Mucosa of gallbladder (tissue), 1 donor: ENCODE measurements at places on chromosomes 12 and 14.
A peak's percentile ranks its signal among the peaks of the same experiment; 100 is the strongest.

DNA sequence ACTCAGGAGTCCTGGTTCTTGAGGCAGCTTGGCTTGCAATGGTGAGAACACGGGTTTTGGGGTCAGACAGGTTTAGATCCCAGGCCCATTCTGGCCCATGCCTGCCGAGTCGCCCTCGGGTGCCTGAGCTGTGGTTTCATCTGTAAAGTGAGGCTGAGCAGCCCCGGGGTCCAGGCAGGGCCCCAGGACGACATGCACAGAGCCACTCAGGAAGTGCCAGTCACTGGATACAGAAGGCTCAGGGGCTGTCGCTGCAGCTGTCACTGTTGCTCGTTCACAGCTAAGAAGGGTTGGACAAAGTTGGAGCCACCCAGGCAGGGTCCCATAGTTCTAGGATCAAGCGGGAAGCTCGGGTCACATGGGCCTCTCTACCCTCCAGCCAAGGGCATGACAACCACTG is 403.1 kb downstream of the BCL11B start:
- no peak for DNase-seq

DNA sequence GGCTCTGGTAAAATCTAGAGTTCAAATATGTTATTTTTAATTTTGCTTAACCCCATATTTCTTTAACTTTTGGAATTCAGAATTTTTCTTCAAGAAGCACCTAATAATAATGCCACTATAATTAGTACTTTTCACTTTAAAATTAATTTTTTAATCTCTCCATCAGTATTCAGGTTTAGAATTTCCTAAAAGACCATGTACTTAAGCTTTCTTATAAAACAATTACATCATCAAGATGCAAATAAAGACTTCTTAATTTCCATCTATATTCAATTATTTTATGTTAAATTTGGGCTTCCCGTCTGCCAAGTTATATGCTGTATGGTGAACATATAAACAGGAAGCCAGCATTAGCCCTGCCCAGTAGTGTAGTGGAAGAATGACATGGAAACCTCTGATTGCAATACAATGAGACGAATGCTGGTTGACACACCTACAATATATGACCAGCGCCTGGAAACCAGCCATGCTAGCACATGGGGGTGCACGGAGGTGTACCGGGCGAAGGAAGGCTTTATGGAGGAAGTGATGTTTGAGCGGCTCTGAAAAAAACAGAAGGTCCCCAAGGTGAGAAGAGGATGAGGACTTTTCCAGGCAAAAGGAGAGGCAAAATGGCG is 82.2 kb downstream of the LLPH start:
- DNase-seq: no peak

GRCh38 chr14:24312736-24313507 is 1.6 kb downstream of the LTB4R start:
- DNase-seq: no peak

- DNase-seq: no peak
Observed at GRCh38 chr14:88130057-88130432, 125.1 kb downstream of the GPR65 start.

GRCh38 chr12:67431411-67432020 is 162.4 kb downstream of the CAND1 start:
- DNase-seq: no peak

DNA sequence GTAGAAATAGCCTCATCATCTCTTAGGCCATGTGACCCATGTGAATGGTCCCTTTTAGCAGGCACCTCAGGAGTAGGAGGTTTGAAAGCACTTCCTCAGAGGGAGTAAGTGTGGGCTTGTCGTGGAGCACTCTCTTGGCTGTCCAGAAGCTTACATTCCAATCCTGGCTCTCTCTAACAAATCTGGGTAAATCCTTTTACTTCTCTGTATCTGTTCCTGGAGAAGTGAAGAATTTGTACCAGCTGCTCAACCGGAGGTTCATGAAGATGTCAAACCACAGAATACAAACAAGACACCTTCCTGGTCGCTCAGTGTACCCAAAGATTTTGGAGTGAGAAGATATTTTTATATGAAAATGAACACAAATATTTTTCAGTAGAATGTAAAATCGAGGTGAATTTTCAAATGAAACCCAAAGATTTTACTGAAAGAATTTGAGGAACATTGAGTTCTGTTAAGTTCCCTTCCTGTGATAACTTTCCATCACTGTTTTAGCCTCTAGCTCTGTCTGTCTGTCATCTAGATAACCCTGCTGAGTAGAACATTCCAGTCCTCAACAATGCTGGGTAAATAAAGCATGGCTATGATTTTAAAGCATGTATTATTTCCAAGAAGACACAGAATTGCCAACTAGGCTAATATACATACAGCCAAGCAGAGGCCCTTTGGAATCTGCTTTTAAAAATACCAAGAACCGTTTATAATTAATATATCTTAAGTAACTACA is 263.9 kb upstream of the RGS6 start:
- no peak for DNase-seq

DNA sequence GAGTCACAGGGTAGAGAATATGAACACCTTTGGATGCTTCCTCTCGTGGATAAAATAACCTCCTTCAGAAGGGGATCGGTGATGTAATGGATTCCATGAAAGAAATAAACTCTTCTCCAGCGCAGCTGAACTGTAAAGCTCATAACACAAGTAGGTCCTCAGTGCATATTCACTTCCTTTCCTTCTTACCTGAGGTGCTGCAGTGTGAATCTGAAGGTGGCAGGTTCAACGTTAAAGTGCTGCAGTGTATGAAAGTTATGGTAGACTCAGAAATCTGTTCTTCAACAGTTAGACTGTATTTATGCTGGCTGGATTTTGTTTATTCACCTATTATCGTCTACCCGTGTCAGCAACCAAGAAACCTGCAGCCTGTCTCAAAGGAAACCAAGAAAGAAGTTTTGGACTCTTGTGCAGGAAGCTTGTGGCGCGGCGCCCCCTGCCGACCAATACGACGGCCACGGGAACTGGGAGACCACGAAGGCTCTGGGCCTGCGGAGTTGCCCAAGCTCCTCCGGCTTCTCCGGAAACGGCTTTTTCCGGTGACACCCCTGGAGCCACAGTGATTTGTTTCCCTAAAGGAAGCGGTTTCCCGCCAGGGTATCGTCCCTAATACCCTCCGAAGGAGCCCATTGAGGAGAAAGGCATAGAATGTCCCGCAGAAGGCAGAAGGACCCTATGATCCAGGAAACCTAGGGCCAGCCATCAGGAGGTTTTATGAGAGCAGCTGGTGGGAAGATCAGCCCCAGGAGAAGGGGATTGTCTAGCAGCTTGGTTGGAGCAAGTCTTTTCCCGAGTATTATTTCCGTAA is 17.6 kb upstream of the RNASE3 start:
- DNase-seq: peak; percentile 79

GRCh38 chr12:95253386-95253785 is 35.8 kb downstream of the VEZT start:
- DNase-seq: no peak

GRCh38 chr14:20278414-20278813 is 27.3 kb downstream of the TTC5 start:
- DNase-seq: no peak

DNA sequence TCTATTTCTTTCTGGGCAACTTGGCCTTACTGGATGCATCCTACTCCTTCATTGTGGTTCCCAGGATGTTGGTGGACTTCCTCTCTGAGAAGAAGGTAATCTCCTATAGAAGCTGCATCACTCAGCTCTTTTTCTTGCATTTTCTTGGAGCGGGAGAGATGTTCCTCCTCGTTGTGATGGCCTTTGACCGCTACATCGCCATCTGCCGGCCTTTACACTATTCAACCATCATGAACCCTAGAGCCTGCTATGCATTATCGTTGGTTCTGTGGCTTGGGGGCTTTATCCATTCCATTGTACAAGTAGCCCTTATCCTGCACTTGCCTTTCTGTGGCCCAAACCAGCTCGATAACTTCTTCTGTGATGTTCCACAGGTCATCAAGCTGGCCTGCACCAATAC is 5.3 kb downstream of the OR4N5 start:
- no peak for DNase-seq

DNA sequence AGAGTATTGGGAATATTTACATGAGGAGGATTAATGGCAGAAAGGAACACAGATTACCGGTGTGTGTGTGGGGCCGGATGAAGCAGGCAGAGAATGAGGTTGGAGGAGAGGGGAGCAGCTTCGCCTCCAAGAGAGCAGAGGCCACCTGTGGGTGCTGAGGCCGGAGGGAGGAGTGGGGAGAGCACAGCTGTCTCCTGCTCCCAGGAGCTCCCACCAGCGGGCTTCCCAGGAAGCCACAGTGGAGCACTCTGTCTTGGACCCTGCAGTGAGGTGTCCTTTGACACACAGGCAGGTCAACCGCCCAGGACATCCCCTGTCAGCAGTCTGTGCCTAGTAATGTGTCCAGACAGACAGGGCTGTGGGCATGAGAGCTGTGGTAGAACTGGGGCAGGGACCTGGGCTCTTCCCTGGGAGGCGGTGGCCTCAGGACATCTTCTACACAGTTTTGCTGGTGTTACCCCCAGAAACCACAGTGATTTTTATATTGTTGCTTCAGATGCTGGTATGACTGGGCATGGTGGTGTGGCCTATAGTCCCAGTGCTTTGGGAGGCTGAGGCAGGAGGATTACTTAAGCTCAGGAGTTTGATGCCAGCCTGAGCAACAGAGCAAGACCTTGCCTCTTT is 18.5 kb upstream of the AMN start:
- no peak for DNase-seq

DNA sequence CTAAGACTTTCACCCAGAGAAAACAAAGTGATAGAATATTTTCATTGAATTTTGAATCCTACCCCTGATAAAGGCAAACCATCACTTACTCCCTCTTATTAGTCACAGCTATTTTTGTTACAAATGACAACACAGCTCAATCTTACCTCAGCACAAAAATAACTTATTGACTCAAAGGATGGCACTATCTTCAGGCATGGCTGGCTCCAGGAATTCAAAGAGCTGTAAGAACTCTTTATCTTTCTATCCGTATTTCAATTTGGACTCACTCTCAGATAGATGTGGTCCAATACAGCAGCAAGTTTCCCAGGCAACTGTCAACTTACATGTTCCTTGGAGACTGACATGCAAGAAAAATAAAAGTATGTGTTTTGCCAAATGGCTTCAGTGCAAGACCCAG is 709.4 kb upstream of the MDGA2 start:
- no peak for DNase-seq

GRCh38 chr14:63897721-63898163 is 44.9 kb downstream of the SYNE2 start:
- DNase-seq: no peak

DNA sequence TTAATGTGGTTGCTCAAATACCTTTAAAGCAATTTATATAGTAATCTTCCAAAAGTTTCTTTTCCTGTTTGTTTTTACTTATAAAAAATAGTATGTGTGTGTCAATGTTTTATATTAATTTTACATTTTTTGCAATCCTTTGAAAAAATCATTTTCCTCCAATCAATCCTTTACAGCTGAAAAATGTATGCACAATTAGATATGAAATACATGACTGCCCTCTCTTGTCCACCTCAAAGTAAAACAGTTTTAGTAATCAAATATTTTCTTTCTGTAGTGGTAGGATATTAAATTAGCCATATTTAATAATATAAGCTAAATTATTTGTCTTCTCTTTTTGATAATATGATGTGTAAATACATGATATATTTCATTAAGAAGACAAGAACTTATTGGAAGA is 269.9 kb downstream of the ADAMTS20 start:
- DNase-seq: no peak

DNA sequence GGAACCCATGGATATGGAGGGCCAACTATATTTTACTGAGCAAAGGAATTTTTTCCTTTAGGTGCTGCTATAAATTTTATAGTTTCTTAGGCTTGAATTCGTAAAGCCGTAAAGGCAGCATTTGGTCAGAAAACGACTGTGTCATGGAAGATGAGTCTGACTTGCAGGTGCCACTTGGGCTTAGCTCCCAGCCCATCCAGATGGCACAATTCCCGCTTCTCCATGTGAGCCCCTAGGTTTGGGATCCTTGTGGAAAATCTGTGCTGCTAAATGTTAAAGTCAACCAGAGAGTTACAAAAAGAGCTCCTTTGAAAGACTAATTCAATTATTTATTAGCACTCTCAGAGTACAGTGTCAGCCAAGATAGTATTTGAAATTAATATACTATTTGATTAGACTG is 120.1 kb upstream of the NPAS3 start:
- DNase-seq: no peak

GRCh38 chr12:47574252-47575021 is 131.4 kb downstream of the RPAP3 start:
- DNase-seq: no peak

DNA sequence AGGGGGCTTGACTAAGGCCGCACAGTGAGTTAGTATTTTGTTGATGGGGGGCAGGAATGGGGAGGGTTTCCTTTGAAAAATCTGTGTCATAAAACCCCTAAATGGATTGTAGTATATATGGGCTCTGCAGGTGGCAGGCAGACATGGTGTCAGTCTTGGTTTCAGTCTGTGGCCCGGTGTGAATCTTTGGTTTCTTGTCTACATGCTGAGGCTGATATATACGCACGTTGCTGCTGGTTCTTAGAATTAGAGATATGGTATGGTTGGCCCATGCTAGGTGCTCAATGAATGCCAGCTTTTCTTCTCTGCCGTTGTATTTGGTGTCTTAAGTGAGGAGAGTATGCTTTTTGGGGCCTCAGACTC is 73.1 kb downstream of the TSPAN9 start:
- no peak for DNase-seq

- no peak for DNase-seq
Observed at GRCh38 chr12:62934239-62934798, 631 bp downstream of the PPM1H start.

- no peak for DNase-seq
Observed at GRCh38 chr14:60713513-60713912, 10.6 kb downstream of the SIX4 start.

- no peak for DNase-seq
Observed at GRCh38 chr14:80425686-80426085, 214.4 kb upstream of the DIO2 start.

DNA sequence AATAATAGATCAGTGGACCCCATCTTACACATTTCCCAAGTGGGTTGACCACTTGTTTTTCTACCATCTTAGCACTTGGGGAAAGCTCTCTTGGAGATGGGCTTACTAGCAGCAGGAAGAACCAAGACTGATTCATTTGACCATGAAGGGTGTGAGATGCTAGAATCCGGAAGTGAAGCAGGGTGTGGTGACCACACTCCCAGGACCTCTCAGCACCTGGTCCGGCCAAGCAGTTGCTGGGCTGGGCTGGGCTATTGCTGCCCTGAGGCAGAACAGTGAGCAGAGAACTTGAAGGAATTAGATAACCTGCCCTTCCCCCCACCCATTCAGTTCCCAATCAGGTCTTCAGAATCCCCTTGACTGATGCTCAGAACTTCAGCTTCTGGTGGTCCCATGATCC is 24.4 kb downstream of the ADCY6 start:
- no peak for DNase-seq

DNA sequence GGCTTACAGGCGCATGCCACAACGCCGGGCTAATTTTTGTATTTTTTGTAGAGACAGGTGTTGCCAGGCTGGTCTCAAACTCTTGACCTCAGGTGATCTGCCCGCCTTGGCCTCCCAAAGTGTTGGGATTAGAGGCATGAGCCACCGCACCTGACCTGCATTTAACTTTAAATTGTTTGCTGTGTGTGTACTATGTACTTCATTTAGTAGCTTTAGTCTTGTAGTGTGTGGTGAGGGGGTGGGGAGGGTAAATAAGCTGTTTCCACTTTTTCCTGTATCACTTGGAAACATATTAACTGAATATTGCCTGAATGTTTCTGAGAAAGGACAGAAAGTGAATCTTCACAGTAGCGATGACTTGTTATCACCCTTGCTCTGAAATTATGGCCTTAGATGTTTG is 8.5 kb downstream of the DLST start:
- no peak for DNase-seq

- DNase-seq: peak; percentile 8
Observed at GRCh38 chr12:131282292-131283080, 328.8 kb downstream of the ADGRD1 start.
